ENCODE measurements at places on chromosomes 4 and X.

- no peak for DNase-seq
Measured at GRCh38 chr4:129117705-129118104, 21.8 kb downstream of the C4orf33 start.

- no peak for DNase-seq
Measured at GRCh38 chr4:111924696-111925095, 220.6 kb upstream of the FAM241A start.

GRCh38 chrX:134603806-134604700, 54.2 kb downstream of the PLAC1 start:
- no peak for DNase-seq

DNA sequence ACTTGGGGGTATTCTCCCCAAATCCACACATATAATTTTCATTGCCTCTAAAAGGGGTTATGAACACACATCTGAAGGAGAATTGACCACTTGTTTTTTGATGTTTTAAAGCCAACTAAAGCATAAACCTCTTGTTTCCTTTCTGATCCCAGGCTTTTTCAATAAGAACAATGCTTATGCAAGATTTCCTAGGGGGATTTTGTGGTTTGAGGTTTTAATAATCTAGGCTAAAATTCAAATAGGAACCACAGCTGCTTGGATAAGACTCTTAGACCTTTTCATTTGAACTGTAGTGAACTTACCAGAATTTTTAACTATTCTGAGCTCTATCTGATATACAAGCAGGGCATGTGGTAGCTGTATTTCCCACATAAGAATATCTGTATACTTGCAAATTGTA, 651.1 kb downstream of the ANKRD50 start:
- no peak for DNase-seq

DNA sequence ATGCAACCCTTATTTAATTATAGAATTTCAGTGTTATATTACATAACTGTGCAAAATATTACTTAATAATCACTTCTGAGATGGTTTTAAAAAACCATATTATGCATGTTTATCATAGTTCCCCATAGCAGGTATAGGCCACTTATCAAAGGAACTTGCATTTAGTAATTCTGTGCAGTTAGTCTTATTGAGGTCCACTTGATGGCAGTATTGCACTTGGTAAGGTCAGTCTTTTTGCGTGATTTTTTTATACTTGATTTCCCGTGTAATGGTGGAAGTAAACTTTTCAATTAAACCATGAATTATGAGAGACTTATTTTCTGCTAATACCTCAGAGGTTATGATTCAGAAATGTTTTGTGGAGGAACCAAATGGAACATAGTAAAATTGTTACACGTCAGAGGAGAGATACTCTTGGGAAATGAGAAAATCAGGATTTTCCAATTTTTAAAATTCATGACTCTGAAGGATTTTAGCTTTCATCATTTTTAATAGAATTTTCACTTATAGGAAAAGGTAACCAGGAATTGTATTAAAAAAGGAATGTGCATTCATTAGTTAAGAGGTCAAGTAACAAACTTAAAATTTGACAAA, 230.0 kb downstream of the CCSER1 start:
- DNase-seq: no peak

DNA sequence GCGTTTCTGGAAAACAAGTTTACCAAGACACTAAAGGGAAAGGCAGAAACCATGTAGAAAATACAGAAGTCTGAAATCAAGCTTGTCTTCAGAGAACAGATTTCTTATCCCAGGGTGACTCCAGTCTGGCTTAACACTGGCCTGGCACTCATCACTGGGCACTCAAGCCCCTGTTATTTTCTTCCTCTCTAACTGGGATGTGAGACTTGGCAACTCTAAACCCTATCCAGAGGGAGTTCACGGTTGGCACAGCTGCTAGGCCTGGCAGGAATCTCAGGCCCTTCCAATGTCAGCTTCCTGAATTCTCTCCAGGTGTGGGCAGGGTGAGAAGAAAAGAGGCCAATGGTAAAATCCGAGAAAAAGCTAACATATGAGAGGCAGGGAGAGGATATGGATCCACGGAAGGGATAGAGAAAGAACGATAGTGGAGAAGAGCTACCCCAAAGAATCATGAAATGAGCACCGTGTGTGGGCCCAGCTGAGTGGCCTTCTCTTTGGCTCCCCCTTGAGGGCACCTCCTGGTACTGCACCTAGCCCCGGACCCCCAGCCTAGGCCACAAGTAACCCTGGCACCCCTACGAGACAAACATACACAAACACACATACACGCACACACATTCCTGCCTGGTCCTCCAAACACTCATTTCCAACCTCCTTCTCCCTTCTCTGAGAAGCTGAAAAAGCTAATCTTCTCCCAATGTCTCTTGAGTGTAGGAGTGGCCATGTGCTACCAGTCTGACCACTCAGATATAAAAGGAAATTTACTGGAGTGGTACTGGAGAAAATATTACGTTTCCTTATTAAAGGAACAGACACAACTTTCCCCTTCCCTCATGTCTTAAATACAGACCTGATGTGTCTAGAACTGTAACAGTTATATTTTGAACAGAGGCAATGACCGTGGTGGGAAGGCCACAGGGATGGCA, 16.6 kb upstream of the PTCHD1 start:
- DNase-seq: peak; percentile 57

DNA sequence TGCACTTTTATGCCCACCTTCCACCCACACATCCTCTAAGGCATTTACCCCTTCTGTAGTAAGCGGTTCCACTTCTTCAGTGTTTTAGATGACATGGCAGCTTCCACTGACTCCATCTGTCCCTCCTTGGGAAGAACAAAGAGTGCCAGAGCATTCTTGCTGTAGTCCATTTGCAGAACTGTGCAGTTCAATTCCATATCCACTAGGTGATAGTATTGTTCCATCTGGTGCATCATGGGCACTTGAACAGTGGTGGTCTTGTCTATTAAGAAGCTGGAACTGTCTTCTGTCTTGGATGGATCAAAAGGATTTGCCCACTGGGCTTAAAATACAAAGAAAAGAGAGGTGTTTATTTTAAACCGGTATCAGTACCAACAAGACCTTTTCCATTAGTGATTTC, 3.5 kb downstream of the SERPINA7 start:
- DNase-seq: no peak
